ENCODE measurements at places on chromosomes 12 and 14.

DNA sequence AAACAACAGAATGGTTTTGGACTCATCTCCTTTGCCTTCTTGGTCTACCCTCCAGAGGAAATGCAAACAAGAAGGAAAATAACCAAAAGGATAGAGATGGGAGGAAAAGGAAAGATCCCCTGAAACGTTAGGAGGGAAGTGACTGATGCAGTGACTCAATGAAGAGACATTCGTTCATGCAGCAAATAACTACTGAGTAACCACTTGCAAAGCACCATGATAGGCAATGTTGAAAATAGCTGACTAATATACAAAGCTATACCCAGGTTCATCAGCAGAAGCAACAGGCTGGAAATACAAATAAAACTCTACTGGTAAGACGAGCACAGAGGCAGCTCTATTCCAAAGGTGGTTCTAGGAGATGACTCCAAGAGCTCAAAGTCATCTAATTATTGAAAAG lies 41.8 kb downstream of the R3HDM2 start:
- peak; percentile 93 for DNase-seq

DNA sequence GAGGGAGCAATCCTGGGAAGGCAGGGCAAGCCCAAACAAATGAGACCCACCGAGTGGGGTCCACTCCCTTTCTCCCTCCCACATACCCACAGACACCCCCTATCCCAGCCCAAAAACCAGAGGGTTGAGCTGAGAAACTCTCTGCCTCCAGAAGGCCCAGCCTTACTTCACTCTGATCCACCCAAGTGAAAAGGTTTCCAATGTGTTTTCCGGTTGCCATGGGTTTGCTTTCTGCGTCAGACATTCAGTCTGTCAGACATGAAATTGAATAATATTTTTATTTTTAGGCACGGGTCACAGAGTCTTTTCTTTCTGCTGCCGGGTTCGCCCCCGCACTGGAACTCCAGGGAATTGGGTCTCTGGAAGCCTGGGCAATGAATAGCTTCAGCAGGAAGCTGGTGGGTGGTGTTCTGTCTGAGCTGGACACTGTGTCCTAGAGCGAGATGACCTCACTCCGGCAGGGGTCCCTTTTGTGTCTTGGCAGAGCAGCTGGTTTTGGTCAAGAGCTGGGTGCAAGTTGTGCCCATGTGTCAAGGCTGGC lies 69.8 kb upstream of the CLMN start:
- no peak for DNase-seq

GRCh38 chr14:36604757-36605505 lies 22.5 kb upstream of the NKX2-8 start:
- DNase-seq, result peak; percentile 71

GRCh38 chr12:56190695-56191155 lies 1.4 kb upstream of the SMARCC2 start:
- DNase-seq, result no peak

DNA sequence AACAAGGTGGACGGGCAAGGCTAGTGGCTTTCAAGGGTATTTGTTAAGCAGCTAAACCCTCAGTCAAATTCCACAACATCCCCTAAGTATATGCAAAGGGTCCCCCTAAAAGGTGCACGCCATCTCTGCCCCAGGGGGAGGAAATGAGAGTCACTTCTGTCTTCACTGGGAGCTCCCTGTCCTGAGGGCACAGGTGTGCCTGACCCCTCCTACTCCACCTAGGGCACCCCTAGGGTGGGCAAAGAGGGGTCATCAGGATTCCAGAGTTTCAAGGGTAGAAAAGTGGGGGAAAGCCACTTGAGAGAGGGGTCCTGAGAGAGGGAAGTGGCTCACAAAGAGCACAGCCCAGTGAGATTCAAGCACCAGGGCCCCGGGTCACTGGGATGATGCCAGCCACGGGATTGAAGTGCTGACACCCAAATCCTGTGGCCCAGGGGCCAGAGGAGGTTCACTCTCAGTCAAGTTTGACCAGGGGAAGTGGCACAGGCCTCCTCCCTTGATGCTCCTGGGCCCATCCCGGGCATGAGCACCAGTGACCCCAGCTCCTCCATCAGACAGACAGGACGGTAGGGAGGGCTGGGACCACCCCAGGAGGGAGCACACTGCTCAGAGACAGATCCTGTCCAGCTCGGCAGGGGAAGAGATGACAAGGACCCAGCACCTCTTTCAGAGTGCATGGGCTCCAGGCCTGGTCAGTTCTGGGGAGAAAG lies 82.3 kb upstream of the BCL11B start:
- DNase-seq, result no peak

- no peak for DNase-seq
These were observed 85.4 kb upstream of the CRY1 start for GRCh38 chr12:107178776-107179175.

DNA sequence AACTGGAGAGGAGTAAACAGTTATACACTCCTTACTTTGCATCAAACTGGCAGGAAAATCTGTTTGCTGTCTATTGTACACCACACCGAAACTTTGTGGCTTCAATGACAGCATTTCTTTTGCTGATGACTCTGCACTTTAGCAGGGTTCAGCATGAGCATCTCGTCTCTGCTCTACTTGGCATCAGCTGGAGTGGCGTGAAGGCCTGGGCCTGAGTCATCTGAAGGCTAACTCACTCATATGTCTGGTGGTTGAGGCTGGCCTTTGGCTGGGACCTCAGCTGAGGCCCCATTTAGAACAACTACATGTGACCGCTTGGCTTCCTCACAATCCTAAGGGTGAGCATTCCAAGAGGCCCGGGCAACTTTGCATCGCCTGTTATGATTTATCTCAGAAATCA lies 28.7 kb upstream of the REP15 start:
- DNase-seq, result peak; percentile 79

Data from iris pigment epithelial cell (primary cell).